Left ventricle myocardium superior (tissue), 1 donor: ENCODE measurements at places on chromosomes 7 and 10. TPM values are rescaled to one million over a fixed set of nuclear protein-coding genes. Genes with fewer than 3 reads are reported as not detected.

GRID2IP gene
- not detected for total RNA-seq

OR6V1 gene
- not detected for total RNA-seq

ADARB2 gene
- total RNA-seq = 0.22 TPM

TMEM72 gene
- total RNA-seq = not detected

ZNF467 gene
- 7.8 TPM for total RNA-seq

LIPF gene
- total RNA-seq = not detected

RASA4 gene
- 20.2 TPM for total RNA-seq
